AG04450 (cell line): ENCODE measurements at places on chromosomes 7 and 10.

GRCh38 chr7:130224210-130224609 lies 16.6 kb downstream of the SSMEM1 start:
- DNase-seq = no peak

- DNase-seq = no peak
Measured at GRCh38 chr10:123069246-123069986, 60.6 kb downstream of the ACADSB start.

DNA sequence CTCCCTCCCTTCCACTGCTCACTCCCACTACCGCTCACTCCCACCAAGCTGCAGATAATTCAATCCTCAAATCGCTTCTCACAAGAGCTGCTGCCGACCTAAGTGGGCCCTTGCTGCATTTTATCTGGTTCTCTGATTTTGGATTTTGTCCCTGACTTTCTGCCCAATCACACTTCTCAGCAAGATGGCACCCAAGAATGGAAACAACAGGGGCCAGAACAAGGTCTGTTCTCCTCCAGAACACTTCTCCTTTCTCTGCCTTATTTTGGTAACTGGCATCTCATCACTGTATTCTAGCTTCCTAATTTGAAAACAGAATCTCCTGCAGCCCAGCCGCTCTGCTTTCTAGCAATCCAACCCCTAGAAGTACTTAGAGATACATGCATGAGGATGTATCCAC lies 172.8 kb downstream of the GRID1 start:
- no peak for DNase-seq

- no peak for DNase-seq
Measured at GRCh38 chr10:113011592-113012374, 61.7 kb downstream of the TCF7L2 start.

DNA sequence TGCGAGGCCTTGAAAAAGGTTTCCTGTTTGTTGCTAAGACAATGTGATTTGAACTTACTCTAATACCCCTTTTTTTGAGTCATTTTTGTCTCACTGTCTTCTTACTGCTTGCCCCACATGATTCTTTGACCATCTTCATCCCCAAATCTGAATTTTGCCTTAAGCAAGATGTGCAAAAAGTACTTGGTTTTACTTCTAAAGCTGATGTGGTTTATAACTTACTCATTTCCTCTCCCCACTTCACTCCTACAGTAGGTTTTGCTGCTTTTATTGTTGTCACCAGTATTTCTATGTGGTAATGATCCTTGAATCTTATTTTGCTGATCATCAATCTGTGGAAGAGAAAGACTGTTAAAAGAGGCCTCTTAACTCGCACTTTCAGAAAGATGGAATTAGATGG lies 396.4 kb downstream of the SDK1 start:
- no peak for DNase-seq

DNA sequence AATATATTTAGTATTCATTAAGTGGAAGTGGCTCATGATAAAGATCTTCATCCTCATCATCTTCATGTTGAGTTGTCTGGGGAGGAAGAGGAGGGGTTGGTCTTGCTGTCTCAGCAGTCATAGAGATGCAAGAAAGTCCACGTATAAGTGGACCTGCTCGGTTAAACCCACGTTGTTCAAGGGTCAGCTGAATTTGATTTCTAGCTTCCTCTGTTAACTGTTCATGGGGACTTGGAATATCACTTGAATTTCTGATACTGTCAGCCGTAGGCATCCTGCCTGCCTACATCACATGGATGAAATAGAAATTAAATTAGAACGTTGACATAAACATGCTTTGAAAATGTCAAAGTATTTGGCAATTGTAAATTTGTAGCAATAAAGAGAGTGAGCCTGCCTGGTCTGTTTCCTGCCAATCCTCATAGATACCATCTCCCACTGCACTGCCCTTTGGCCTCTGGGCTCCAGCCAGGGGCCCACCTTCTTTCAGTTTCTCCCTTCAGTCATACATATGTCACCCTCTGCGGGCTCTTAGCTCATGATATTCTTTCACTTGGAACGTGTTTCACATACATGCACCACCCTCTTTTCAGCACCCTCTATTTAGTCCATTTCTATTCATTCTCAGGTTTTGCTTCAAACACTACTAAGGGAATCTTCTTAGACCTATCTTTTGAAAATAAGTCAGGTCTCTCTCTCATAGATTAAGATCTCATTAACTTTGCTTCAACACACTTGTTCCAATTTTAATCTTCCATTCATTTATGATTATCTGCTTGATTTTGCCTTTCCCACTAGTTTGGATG lies 376.3 kb downstream of the IPMK start:
- DNase-seq = no peak

GRCh38 chr7:47500103-47500563 lies 81.8 kb downstream of the TNS3 start:
- DNase-seq = no peak

GRCh38 chr10:77873536-77874380 lies 52.8 kb downstream of the DLG5 start:
- DNase-seq = no peak

GRCh38 chr7:92691578-92691977 lies 101.4 kb upstream of the FAM133B start:
- DNase-seq = peak; percentile 29

DNA sequence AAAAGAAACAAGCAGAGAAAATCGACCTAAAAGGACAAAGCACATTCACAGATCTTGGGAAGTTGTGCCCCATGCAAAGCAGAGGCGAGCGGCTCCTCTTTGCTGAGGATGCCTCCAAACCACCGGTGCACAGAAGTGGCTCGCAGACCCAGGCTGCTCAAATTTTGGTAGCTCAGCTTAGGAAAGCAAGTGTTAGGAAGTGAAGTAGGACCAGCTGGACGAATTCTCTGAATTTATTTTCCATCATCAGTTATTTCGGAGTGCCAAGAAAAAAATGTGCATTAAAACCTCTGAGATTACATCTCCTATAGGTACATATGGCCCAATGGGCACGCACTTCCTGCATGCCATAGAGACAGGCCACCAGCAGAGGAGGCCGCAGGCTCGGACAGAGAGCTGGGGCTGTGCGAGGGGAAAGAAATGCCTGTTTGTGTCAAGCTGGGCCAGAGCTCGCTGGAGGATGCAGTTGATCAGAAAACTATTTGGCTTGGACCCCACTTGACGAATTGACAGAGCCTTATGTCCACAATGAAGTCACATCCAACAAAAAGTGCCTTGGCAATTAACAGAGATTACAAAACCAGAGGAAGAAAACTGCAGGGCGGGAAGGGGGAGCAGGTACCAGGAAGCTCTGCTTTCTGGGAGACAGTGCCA lies 122.3 kb upstream of the LYZL2 start:
- DNase-seq = peak; percentile 15

DNA sequence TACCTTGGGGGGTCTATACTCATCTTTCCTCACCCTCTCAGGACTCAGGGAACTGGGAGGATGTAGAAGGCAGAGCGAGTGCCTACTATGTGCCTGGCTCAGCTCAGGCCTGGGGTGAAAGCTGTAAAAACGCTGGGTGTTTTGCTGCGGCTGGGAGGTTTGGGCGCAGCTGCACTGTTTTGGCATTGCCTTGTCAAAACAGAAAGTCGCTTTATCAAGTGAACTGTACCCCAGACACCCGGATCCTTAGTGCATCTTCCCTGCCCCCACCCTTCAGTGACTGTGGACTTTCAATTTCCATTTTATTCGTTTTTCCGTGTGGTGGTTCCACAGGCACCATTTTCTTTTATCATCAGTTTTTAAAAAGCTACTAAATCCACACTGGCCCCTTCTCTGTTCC lies 86.7 kb upstream of the ZNF716 start:
- no peak for DNase-seq

GRCh38 chr7:36570528-36571189 lies 153.6 kb downstream of the AOAH start:
- no peak for DNase-seq

- DNase-seq = no peak
Measured at GRCh38 chr10:88386204-88386788, 196.8 kb downstream of the RNLS start.

- no peak for DNase-seq
Measured at GRCh38 chr10:8026349-8027259, 27.9 kb upstream of the GATA3 start.

DNA sequence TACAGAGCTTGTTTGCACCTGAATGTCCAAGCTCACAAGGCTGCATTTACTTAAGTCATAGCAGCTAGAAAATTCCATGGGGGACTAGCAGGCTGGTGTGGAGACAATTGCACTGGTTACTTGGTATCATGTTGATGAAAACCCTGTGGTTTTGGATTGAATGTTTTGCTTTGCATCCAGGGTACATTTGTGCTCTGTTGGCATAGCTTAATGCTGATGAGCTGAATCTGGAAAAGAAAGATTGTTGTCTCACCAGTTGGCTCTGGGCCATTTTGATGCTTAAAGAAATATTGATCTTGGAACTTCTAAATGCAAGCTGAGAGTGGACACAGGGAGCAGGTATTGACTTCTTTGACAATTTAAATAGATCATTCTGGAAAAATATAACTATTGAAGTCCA lies 122.5 kb upstream of the MBL2 start:
- no peak for DNase-seq

- DNase-seq = no peak
Measured at GRCh38 chr10:50578949-50579348, 44.8 kb downstream of the SGMS1 start.

- no peak for DNase-seq
Measured at GRCh38 chr10:8894148-8894547, 839.7 kb downstream of the GATA3 start.

DNA sequence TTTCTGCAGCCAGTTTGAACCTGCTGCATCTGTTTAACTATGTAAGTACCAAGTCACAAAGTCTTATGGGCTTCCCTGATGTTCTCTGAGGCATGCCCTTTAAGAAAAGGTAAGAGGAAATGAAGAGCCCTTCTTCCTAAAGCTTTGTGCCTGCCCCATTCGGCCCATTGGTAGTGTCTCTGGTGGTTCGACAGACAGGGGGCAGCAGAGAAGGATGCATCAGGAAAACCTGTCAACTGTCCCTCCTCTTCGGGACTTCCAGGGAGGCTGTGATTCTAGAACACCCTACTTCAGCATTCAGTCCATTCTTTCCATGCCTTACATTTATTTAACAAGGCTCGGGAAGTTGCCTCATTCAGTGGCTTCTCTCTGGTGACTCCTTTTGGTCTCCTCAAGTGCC lies 1.9 kb upstream of the SFRP4 start:
- no peak for DNase-seq

- DNase-seq = no peak
Measured at GRCh38 chr10:79457256-79457785, 11.9 kb upstream of the ZCCHC24 start.

DNA sequence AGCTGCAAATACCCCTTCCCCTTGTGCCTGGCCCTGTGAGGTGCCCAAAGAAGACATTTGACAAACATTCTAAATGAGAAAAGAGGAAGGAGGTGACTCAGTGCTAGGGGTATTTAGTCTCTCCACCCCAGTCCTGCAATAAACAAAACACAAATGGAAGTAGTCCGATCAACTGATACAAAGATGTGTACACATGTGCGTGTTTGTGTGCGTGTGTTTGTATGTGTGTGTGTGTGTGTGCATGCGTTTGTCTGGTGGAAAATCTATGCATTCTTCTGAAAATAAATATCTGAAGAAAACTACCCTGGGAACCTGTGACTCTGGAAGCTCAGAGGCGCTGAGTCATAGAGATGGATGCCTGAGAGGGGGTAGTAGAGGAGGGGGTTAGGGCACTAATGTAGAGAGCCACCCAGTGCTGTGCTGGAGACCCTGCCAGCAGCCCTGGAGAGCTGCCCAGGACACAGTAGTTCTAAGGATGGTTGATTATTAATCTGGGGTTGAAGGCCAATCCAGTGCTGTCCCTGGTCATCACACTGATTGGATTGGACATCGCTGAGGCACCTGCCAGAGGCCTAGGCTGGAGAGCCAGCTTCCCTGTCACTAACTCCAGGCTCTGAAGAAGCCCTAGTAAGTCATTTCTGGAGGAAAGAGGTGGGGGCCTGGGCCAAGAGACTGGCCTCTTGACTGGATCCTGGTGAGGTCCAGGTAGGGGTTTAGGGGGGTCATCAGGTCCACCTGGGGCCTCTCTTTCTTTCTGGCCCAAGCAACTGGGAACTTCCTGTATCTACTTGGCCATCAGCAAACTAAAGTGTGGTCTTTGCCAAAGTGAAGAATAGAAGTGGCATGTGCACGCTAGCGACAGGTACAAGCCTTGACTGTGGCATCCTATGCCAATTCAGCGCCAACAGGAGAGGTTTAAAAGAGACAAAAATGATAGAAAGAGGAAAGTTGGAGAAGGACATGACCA lies 18.5 kb downstream of the SFTPA1 start:
- DNase-seq = no peak

DNA sequence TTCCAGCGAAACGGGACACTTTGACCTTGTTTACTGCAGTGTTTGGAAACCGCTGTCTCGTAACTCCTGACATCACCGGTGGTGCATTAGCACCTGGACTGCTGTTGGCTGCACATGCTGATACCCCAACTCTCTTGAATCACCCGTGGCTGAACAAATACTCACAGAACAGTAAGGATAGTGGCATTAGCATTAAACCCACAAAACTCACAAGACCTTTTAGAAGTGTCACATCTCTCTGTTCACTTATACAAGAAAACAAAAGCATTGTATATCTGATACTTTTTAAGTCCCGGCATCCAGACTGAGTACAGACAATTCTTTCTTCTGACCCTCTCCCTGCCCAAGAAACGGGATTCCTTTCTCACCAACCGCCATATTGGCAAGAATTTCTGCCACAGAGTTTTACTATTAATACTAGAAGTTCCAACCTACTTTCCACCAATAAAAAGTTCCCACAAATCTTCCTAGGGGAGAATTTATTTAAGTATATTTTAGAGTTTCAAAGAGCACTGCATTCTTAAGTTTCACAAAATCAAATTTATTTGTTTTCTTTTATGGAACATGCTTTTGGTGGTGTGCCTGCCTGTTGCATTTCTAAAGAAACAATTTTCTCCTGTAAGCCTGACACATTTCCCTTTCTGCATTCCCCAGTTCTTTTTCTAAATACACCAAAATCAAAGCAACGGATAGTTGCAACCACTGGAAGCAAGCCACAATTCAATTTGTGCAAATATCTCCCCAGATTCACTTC lies 208.4 kb upstream of the KLF14 start:
- DNase-seq = no peak

- no peak for DNase-seq
Measured at GRCh38 chr7:43517464-43517863, 65.4 kb upstream of the STK17A start.

- no peak for DNase-seq
Measured at GRCh38 chr10:28991333-28992270, 297.3 kb upstream of the LYZL1 start.

DNA sequence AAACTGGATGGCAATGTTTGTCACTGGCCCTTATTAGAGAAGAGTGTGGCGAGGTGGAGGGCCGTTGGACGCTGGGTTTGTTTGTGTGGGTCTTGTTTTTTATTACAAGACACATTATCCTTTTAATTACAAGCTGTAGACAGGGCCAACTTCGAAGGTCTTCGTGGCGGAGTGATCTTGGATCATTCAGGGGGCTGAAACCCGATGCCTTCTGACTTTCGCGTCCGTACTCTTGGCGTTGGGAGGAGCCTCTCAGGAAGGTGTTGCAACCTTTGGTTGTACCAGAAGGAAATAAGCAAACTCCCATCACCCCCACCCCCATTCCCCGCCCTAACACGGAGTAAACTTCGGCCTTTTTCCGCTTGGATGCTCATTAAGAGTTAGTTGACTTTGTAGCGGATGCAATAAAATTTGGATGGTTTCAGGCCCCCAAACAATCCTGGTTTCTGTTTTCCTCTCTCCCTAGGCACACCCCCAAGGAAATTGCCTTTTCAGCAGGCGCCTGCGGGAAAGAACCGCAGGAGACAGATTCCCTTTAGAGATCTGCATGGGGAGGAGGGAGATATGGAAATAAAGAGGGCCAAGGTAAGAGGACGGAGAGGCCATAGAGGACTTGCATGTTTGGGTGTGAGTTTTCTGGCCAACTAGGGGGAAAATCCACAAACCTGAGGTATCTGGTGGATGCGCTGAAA lies 294.5 kb upstream of the NFE2L3 start:
- DNase-seq = no peak
